ENCODE measurements at places on chromosomes 7 and 10.

GRCh38 chr7:1562597-1563051 is 6.6 kb upstream of the TMEM184A start:
- no peak for DNase-seq

DNA sequence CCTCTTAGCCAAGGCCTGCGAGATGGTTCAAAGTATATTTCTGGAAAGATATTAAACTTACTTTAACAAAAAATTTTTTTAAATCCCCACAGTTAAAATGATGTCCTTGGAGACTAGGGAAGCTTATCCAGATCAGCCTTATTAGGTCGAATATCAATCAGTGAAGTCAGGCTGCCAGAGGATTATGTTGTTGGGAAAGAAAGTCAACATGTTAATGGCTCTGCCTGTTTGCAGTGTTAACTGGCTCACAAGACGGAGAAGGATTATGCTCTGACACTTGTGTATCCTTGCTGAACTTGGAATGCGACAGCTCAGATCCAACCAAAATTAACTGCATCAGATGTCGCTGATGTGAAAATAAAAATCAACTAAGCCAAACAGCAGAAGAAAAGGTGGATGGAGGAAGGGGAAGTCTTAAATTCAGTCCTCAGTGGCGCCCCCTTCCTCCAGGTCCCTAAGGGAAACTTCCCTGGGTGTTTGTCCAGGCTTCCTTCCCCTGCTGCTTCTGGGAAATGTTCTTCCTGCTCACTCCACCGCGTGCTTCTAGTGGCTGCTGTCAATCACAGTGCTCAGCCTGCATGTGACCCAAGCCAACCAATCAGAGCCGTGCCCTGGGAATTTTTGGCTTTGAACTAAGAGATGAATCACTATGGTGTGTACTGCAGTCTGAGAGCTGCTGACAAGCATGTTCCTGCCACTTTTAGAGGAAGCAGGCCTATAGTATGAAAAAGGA is 690.4 kb upstream of the NRP1 start:
- DNase-seq, result no peak

DNA sequence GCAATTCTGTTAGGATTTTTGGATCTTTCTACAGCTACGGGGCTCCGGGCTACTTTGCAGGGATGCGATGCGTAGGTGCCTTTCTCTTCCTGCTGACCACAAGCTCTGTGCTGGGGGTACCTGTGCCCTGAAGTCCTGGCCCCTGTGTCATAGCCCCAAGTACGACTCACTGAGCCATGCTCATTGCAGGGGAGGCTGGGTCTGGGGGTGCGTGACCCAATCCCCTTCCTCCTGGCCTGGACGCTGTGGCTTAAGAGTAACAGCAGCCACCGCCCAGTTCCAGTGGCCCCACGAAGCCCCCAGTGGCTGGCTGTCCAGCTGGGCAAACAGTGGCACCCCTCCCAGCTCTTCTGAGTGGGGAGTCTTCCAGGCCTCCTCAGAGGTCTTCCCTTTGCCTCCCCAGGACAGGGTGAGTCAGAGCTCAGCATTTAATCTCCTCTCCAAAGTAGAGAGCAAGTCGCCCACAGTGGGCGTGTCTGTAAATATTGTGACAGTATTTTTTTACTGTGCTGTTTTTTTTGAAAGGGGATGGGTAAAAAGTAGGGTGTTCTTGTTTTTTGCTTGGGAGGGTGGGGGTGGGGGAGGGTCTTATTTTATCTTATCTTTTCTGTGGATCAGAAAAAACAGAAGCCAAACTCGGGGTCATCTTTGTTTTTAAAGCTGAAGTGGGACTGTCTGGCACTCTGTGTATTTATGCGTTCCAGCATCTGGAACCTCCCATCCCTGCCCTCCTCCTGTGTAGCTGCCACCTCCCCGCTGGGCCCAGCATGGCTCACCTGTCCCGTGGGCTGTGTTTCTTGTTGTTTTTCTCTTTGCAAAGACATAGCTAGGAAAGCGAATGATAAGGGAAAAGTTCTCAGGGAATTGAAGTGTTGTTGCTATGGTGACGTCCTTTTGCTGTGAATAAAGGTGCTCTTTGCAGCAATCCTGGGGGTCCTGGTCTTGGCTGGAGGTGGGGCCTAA is 8.2 kb downstream of the LFNG start:
- no peak for DNase-seq

- DNase-seq, result no peak
Measured at GRCh38 chr7:11747715-11748485, 84.1 kb downstream of the THSD7A start.

GRCh38 chr10:133087679-133088178 is at the start of gene ADGRA1:
ADGRA1 (plus strand) TSS chr10:133087924; CDS start chr10:133088910, 986 bp downstream.
- no peak for DNase-seq

DNA sequence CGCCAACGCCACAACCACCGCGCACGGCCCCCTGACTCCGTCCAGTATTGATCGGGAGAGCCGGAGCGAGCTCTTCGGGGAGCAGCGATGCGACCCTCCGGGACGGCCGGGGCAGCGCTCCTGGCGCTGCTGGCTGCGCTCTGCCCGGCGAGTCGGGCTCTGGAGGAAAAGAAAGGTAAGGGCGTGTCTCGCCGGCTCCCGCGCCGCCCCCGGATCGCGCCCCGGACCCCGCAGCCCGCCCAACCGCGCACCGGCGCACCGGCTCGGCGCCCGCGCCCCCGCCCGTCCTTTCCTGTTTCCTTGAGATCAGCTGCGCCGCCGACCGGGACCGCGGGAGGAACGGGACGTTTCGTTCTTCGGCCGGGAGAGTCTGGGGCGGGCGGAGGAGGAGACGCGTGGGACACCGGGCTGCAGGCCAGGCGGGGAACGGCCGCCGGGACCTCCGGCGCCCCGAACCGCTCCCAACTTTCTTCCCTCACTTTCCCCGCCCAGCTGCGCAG is 424 bp downstream of the EGFR start:
- no peak for DNase-seq

DNA sequence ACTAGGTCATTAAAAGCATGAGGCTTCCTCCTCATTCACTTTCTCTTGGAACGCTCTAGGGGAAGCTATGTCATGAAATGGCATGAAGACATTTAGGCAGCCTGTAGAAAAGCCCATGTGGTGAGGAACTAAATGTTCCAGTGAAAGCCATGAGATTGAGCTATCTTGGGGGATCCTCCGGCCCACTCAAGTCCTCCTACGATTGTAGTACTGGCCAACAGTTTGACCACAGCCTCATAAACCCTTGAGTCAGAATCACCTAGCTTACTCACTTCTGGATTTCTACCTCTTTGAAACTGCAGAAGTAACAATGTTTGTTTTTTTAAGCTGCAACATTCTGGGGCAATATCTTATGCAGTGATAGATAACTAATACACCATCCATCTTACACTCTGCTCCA is 605.1 kb downstream of the SORCS1 start:
- DNase-seq, result no peak

GRCh38 chr7:158019726-158020705 is 567.6 kb downstream of the PTPRN2 start:
- DNase-seq, result no peak

DNA sequence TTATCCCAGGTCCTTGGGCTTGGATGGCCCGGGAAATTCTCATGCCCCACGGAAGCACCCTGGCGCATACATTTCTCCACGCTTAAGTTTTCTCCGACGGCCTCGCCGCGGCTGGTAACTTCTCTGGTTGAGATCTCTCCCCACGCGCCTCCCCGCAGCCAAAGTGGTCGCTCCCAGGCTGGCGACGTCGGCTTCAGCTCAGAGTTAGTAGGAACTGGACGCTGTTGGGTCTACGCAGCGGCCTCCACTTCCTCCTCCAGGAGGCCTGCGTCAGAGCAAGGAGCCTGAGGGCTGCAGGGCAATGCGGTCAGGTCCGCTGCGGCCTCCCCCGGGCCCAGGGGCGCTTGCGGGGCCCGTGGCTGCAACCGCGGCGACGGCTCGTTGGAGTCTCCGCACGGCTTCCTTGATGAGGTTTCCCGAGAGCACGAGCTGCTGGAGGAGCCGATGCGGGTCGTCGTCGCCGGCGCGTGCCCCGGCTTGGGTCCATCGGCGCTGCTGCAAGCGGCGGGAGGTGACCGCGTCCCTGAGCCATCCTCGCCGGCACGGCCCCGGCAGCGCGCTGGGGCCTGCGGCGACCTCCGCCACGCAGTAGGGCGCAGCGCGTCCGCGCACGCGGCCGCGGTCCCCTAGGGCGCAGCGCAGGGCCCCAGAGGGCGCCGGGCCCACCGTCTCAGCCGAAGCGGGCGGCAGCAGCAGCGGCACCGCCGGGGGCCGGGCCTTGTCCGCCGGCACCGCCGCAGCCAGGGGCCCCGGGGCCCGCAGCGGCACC is 744 bp downstream of the FRAT2 start:
- DNase-seq, result no peak

- DNase-seq, result no peak
Measured at GRCh38 chr7:116403265-116403664, 96.3 kb upstream of the CAV2 start.

- no peak for DNase-seq
Measured at GRCh38 chr7:713488-714230, 12.8 kb upstream of the DNAAF5 start.

- no peak for DNase-seq
Measured at GRCh38 chr7:15158141-15158810, 255.7 kb upstream of the DGKB start.

- no peak for DNase-seq
Measured at GRCh38 chr7:158110034-158110590, 477.5 kb downstream of the PTPRN2 start.

GRCh38 chr10:100637785-100638184 is 102.0 kb downstream of the HIF1AN start:
- DNase-seq, result no peak

DNA sequence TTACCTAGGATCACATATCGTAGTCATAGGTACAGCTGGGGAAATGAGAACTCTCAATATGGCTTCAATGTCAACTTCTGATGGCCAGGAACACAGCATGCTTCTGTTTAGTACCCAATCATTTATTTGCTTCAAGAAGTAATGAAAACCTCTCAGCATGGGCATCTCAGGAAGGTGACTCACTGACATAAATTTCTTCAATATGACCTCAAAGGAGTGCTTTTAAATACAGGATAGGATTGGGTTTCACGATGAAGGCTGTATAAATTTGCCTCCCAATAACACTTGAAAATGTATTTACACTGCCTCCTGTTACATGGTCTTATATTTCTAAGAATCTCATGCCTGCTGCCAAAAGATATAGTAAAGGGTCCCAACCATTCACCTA is 15.1 kb downstream of the ITGA8 start:
- DNase-seq, result no peak

DNA sequence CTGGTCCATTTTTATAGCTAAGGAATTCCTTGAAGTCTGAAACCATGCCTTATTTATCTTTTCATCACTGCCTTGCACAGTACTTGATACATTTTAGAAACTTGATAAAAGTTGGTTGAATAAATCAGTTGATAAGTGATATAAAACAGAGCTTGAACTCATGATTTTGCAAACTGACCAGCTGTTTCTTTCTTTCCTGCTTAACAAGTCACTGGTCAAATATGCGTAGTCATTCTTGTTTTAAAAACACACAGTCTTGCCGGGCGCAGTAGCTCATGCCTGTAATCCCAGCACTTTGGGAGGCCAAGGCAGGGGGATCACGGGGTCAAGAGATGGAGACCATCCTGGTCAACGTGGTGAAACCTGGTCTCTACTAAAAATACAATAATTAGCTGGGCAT is 6.3 kb downstream of the TPST1 start:
- DNase-seq, result no peak

GRCh38 chr10:22931948-22932347 is 4.1 kb downstream of the ARMC3 start:
- no peak for DNase-seq

Data from central memory CD4-positive, alpha-beta T cell (primary cell).